ENCODE measurements at places on chromosomes 7 and 10.

- DNase-seq: no peak
These were observed 124.5 kb downstream of the CHN2 start for GRCh38 chr7:29318853-29319718.

DNA sequence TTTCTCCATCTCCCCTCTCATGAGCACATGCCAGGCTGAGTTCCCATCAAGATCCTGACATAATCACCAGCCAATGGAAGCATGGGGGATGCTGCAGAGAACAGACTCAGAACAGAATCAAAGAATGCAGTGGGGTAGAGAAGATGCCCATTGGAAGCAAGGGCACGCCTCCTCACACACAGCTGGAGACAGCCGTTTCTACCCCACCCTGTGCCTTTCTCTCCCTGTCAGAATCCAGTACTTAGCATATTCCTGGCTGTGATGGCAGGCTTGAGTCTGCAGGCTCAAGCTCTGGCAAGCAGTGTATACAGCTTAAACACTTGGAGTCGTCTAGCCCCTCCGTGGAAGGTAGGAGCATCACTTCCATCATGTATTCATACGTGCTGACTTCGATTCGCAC lies 867.9 kb downstream of the NRG3 start:
- DNase-seq: no peak

DNA sequence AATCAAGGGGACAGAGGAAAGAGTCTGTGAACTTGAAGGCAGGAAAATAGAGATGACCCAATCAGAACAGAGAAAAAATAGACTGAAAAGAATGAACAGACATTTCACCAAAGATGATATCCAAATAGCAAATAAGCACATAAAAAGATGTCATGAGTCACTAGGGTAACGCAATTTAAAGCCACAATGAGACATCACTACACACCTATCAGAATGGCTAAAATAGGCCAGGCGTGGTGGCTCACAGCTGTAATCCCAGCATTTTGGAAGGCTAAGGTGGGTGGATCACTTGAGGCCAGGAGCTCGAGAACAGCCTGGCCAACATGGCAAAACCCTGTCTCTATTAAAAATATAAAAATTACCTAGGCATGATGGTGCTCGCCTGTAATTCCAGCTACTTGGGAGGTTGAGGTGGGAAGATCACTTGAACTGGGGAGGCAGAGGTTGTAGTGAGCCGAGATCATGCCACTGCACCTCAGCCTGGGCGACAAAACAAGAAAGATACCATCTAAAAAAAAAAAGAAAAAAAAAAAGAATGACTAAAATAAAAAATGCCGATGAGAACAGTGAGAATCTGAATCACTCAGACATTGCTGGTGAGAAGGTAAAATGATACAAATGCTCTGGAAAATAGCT lies 100.9 kb downstream of the LHPP start:
- DNase-seq: no peak

- no peak for DNase-seq
These were observed 59.9 kb downstream of the MAP3K8 start for GRCh38 chr10:30493609-30494530.

DNA sequence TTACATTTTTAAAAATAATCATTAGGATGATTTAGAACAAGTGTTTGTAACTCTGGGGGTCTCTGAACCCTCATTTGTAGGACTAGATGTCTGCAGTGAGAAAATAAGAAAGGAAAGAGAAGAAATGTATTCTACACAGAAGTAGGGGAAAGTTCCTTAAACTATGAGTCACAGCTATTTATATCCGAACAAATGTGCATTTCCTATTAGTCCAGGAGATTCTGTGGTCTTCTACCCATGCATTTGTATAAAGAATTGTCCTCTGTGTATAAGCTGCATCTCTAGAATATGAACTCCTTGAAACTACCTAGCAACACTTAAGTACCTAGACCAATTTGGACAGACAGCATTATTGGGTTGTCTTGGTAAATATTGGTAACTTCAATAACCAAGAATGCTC lies 15.9 kb upstream of the CD36 start:
- DNase-seq: no peak

Measured in fibroblast of skin of left biceps (primary cell).